ENCODE measurements at places on chromosomes 11 and 22. TPM values are rescaled to one million over a fixed set of nuclear protein-coding genes. Genes with fewer than 3 reads are reported as not detected.

TEAD1 gene
- 45.1 TPM for total RNA-seq

SPON1 gene
- total RNA-seq: under 0.01 TPM

EPS8L2 gene
- 2.5 TPM for total RNA-seq

C22orf39 gene
- 18.3 TPM for total RNA-seq

OR52E8 gene
- total RNA-seq: not detected

Data from vein endothelial cell (primary cell).